ENCODE measurements at places on chromosomes 3 and 15.

GRCh38 chr3:194328053-194328657, 23.0 kb downstream of the CPN2 start:
- no peak for DNase-seq

- DNase-seq: no peak
Measured at GRCh38 chr3:189320511-189320910, 148.7 kb downstream of the TPRG1 start.

GRCh38 chr15:42071717-42072116, 22.6 kb downstream of the PLA2G4D start:
- no peak for DNase-seq

DNA sequence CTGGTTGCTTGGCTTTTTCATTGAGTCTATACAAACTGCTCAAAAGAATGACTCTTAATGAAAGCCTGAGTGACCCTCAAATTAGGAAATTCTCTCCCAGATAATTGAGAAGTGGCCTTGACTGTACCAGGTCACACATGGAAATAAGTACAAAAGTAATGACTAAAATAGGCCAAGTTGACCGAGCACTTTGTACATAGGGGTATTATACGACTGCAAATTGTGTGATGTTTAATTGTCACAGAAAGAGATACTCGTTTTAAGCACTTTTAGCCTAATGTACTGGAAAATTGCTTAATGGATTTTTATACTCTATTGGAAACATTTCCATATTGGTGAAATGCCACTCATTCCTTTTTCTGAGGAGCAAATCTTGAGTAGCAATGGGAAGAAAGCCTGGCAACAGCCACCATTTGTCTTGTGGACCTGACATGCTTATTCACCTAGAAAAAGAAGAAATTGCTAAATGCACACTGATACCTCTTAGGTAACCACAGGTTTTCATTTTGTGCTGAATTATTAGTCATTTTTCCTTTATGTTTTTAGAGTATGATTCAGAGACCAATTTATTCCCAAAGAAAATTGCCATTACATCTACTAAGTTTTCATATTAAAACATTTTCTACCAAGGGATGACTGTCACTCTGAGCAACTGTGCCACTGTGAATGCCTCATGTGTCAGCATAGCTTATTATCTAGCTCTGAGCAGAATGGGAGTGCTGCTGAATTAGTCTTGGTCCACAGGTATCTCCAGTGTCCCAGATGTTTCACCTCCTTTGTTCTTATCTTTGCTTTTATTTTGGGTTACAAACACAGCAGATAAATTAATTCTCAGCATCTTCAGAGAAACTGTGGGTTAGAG, 8.9 kb upstream of the PXK start:
- DNase-seq: no peak

DNA sequence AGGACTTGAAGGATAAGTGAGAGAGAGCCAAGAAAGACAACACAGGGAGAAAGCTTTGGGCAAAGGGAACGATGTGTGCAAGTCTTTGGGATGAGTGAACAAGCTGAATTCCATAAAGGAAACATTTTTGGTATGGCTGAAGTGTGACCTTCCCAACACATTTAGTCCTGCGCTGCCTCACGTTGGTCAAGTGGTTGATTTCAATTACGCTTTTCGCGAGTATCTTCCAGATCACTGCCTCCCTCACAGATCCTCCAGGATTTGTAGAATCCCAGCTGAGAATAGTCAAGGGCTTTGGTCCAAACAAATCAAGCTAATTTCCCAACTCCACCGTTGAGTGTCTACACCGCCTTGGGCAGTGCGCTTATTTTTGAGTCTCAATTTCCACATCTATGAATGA, 338.4 kb upstream of the ADAMTS9 start:
- DNase-seq: no peak
